Activated CD8-positive, alpha-beta memory T cell treated with anti-CD3 and anti-CD28 coated beads, Interleukin-2, amount 10 ng/mL, durations not matched to agents 7 days and 5 days (primary cell): ENCODE measurements at places on chromosomes 5 and 9. TPM values are rescaled to one million over a fixed set of nuclear protein-coding genes. Genes with fewer than 3 reads are reported as not detected.

The PRDM9 gene
- total RNA-seq, result not detected

The ZNF782 gene
- total RNA-seq, result 4.9 TPM

DNA sequence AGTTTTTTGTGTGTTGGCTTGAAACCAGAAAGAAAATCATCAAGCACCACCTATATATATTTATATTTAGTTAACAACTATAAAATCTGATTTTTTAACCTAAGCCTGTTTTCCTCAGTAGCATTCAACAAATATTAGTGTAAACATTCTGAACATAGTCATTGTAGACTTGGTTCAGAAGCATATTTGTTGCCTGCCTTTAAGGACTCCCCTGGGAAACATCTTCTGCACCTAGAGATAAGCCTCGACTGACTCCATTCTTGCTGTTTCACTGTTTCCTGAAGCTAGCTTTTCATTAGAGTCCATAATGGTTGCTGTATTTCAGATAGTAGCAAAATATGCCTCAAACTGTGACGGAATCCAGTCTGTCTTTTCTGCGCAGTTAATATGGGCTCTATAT lies 123.5 kb downstream of the TRIO start:
- no peaks in the 10 kb centered on the region for H3K36me3 ChIP-seq
- H3K27me3 ChIP-seq, result peaks cover 52% of the 10 kb centered on the region
- no peak overlapping the region for H3K27ac ChIP-seq
- H3K4me1 ChIP-seq, result peaks cover 9% of the 10 kb centered on the region

DNA sequence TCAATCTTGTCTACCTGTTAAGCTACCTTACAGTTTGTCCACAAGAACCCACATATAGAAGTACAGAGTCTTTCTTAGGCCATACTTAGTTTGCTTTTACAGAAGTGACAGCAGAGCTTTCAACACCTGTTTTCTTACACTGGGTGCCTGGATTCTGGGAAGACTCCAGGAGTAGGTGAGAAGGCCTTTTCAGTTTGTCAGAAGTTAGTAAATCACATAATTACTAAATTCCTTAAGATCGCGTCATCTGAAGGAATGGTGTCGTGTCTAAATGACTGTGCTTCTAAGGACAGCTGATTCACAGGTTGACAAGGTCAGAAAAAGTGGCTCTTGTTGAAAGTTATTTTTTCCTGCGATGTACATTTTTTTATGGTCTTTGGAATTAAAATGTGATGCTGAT lies 97.0 kb upstream of the FAM120A start:
- no peak for DNase-seq
- H3K4me1 ChIP-seq, result peaks cover 14% of the 10 kb centered on the region
- no peaks in the 10 kb centered on the region for H3K27me3 ChIP-seq
- peaks cover 5% of the 10 kb centered on the region for H3K36me3 ChIP-seq

DNA sequence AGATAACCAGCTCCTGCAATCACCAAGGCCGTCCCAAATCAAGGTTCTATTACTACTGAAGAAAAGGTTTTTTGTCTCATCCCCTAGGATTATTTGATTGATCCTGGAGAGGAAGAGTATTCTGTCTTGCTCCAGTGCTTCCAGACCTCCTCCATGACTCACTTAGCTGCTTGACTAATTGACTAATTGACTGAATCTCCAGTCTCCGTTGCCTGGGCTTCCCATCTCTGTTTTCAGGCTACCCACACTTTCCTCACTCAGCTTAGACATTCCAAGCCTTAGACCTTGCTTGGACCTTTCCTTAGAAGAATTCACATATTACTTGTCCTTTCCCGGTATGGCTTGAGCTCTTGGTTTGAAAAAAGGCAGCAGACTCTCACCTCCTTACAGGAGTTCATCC lies 60.6 kb downstream of the FRMD3 start:
- peaks cover 3% of the 10 kb centered on the region for H3K36me3 ChIP-seq
- no peak for DNase-seq
- H3K4me3 ChIP-seq, result no peak overlapping the region
- H3K27ac ChIP-seq, result no peak overlapping the region
- H3K4me1 ChIP-seq, result peaks cover 11% of the 10 kb centered on the region
- peaks cover 4% of the 10 kb centered on the region for H3K27me3 ChIP-seq

GRCh38 chr9:128298535-128299482 lies 22.7 kb downstream of the SWI5 start:
- H3K27me3 ChIP-seq, result no peaks in the 10 kb centered on the region
- no peak for DNase-seq
- H3K27ac ChIP-seq, result no peak overlapping the region
- H3K4me1 ChIP-seq, result peaks cover 8% of the 10 kb centered on the region
- H3K36me3 ChIP-seq, result no peaks in the 10 kb centered on the region

The GARIN3 gene
- 0.09 TPM for total RNA-seq

The PCDHGB2 gene
- 0.12 TPM for total RNA-seq

The MRPL22 gene
- total RNA-seq, result 59.7 TPM

DNA sequence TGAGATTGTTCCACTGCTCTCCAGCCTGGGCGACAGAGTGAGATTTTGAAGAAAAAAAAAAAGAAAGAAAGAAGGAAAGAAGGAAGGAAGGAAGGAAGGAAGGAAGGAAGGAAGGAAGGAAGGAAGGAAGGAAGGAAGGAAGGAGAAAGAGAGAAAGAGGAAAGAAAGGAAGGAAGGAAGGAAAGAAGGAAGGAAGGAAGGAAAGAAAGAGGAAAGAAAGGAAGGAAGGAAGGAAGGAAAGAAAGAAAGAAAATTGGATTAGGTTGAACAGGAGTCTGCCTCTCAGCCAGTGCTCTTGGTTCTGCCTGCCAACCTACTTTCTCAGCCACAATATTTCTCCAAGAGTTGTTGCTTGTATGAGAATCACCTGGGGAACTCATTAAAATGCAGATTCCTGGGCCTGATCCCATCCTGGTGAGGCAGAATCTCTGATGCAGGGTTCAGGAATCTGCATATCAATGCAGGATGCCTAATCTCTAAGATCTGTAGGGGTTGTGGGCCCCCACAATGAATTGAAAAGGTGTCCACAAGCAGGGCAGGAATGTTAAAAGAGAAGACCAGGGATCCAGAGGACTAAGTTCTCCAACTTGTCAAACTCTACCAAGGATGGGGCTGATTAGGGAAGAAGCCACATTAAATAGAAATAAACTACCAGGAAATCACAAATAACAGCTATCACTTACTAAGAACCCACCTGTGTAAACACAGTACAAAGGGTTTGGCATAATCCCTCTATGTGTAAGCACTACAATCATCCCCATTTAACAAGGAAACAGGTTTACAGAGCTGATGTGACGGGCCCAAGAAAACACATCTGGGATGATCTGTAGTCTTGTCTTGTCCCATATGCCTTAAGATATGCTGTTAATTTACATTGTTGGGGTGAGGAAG lies 23.4 kb upstream of the GALNT10 start:
- no peak for DNase-seq
- H3K4me3 ChIP-seq, result no peak overlapping the region
- H3K36me3 ChIP-seq, result no peaks in the 10 kb centered on the region
- H3K27ac ChIP-seq, result no peak overlapping the region

GRCh38 chr9:2859776-2860379 lies 16.0 kb upstream of the PUM3 start:
- DNase-seq, result peak; percentile 58
- peaks cover 42% of the 10 kb centered on the region for H3K27me3 ChIP-seq
- peaks cover 6% of the 10 kb centered on the region for H3K4me1 ChIP-seq
- no peak overlapping the region for H3K4me3 ChIP-seq
- H3K36me3 ChIP-seq, result no peaks in the 10 kb centered on the region
- no peak overlapping the region for H3K27ac ChIP-seq

DNA sequence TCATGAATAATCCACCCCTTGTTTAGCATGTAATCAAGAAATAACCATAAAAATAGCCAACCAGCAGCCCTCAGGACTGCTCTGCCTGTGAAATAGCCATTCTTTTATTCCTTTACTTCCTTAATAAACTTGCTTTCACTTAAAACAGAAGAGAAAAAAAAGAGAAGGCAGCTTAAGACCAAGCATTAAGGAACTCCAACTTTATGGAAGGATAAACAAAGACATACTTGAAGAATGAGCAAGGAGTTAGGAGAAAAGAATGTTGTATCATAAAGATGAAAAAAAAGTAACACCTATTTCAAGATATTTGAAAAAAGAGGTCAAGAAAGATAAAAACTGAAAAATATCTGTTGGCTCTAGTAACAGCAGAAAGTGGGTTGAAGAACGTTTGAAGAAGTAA lies 107.6 kb downstream of the RNF180 start:
- H3K36me3 ChIP-seq, result no peaks in the 10 kb centered on the region
- no peak overlapping the region for H3K4me3 ChIP-seq
- H3K27ac ChIP-seq, result no peak overlapping the region
- H3K27me3 ChIP-seq, result no peaks in the 10 kb centered on the region
- no peak for DNase-seq
- no peaks in the 10 kb centered on the region for H3K4me1 ChIP-seq

DNA sequence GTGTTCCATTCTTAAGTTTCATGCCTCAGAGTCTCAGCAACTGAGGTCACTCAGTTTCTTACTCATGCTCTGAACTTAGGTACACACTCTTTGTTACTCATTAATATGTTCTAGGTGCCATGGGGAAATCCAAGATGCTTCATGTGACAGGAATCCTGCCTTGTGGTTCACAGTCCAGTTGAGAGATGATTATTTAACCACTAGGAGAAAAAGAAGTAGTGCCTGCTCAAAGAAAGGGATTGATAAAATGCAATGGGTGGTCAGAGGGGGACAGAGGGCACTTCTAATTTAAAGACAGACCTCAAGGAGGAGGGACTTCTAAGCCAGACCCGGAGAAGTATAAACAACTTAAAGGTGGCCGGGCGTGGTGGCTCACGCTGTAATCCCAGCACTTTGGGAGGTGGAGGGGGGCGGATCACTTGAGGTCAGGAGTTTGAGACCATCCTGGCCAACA lies 69.0 kb downstream of the UGCG start:
- DNase-seq, result no peak
- H3K36me3 ChIP-seq, result no peaks in the 10 kb centered on the region
- H3K27ac ChIP-seq, result no peak overlapping the region
- H3K27me3 ChIP-seq, result peaks cover 16% of the 10 kb centered on the region
- H3K4me3 ChIP-seq, result no peak overlapping the region
- peaks cover 4% of the 10 kb centered on the region for H3K4me1 ChIP-seq

DNA sequence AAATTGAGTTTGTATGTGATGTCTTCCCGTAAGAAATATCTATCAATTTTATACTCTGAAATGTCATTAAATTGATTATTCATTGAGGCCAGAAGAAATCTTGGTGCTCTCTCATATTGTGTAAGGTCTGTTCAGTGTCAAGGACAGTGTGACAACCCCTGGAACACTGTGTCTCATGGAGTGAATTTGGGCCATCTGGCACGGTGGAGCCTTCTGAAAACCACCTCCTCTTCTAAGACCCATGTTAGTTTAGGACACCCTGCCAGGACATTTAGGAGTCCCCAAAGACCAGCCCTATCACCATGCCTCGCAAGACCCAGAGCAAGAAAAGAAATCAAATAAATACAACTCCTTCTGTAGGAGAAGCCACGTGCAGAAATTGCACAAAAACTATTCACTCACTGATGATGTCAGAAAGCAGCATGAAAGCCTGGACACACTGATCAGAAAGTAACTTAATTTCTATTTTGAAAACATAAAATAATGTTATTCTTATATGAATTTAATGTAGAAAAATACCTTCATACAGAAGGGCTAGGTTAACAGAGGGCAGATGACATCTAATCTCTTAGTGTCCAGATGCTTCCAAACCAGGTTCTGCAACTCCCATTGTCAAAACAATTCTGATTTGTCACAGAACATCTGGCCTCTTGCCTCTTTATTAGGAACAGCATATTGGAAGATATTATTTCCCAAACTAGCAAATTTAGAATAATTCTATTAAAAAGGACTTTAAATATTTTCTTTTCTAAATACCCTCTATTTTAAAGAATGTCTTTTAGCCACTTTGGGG lies 298.8 kb downstream of the NR2F1-AS1 start:
- H3K4me3 ChIP-seq, result no peak overlapping the region
- DNase-seq, result no peak
- no peak overlapping the region for H3K27ac ChIP-seq
- H3K4me1 ChIP-seq, result no peaks in the 10 kb centered on the region
- H3K36me3 ChIP-seq, result no peaks in the 10 kb centered on the region

- no peak overlapping the region for H3K27ac ChIP-seq
- H3K27me3 ChIP-seq, result no peaks in the 10 kb centered on the region
- H3K4me1 ChIP-seq, result no peaks in the 10 kb centered on the region
- no peak overlapping the region for H3K4me3 ChIP-seq
- no peak for DNase-seq
Observed at GRCh38 chr5:162497455-162497854, 429.9 kb downstream of the GABRG2 start.

The PCDHGB4 gene
- total RNA-seq, result 0.07 TPM

GRCh38 chr5:172411484-172412072 lies 42.7 kb downstream of the SH3PXD2B start:
- H3K36me3 ChIP-seq, result no peaks in the 10 kb centered on the region
- H3K4me1 ChIP-seq, result peaks cover 25% of the 10 kb centered on the region
- DNase-seq, result no peak
- no peak overlapping the region for H3K4me3 ChIP-seq

The BRD8 gene
- total RNA-seq, result 86.7 TPM

DNA sequence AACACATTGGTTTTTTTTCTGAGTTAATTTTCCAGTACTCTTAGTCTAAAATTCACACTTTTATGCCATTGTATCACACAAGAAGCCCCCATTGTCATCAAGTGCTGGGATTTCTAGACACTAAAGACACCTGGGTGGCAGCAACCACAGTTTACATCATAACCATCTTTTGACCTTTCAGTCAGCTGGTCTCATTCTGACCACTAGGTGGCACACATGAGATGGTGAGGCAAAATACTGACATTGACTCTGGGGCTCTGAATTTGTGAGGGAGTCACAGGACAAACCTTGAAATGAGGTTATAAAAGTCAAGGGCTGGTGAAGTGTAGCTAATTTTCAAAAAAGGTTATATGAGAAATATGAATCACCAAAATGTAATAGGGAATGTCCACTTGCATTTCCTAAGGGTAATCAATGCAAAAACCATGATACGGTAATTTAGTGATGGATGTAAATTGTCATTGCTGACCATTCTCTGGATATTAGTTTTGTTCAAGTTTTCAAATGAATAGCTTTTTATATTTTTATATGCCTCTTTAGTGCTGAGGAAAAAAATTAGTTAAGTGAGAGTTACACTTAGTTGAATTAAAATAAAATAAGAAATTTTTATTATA lies 229.4 kb downstream of the DMAC1 start:
- no peaks in the 10 kb centered on the region for H3K36me3 ChIP-seq
- H3K27me3 ChIP-seq, result peaks cover 35% of the 10 kb centered on the region
- no peaks in the 10 kb centered on the region for H3K4me1 ChIP-seq
- peak; percentile 76 for DNase-seq

- no peak overlapping the region for H3K4me3 ChIP-seq
- H3K4me1 ChIP-seq, result no peaks in the 10 kb centered on the region
- DNase-seq, result no peak
Observed at GRCh38 chr5:118711727-118712126, 276.6 kb downstream of the DTWD2 start.
